ENCODE measurements at places on chromosomes 6 and 20.
A peak's percentile ranks its signal among the peaks of the same experiment; 100 is the strongest.

DNA sequence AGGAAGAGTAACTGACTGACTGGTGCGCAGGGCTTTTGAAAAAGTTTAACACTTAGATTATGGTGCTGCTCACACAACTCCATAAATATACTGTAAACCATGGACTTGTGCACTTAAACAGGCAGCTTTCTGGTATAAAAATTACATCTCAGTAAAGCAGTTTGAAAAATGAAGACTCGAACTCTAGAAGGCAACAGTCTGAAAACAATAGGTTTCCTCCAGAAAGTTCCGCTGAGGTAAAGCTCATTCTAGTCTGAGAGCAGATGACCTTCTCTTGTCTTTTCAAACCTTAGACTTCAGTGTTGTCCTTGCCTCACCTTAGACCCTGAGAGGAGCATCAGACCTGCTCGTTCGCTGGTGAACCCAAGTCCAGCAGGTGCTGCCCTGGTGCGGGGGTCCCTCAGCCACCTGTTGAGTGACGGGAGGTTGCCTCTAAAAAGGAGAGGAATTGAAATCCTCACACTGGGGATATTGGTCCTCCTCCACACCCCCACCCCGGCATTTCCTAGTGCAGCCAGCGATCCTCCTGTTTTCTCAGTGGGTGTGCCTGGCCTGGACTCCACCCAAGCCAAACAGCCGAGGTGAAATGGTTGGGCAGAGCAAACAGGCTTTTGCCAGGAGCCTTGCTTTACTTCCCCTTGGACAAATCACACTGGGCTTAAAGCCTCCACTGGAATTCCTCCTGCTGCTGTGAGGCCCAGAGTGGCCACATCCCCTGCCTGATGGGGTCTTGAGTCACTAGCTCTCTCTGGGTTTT lies 14.7 kb upstream of the PYGB start:
- DNase-seq, result no peak

GRCh38 chr6:43338243-43338642 lies 29.6 kb upstream of the CRIP3 start:
- no peak for DNase-seq

DNA sequence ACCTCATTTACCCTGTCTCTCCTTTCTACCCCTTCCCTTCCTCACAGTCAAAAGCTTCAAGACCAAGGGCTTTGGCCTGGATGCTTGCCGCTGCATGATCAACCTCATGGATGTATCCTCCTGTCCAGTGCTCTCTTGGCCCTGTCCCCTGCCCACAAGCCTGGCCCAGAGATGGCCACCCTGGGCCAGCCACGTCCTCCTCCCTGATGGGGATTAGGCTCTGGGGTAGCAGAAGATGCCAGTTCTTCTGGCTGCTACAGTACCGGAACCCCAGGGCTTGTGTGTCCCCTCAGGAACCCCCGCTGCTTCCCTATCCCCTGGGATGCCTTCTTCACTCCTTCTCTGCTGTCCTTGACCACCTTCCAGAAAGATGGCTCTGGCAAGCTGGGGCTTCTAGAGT lies 22.3 kb downstream of the CAPN11 start:
- no peak for DNase-seq

DNA sequence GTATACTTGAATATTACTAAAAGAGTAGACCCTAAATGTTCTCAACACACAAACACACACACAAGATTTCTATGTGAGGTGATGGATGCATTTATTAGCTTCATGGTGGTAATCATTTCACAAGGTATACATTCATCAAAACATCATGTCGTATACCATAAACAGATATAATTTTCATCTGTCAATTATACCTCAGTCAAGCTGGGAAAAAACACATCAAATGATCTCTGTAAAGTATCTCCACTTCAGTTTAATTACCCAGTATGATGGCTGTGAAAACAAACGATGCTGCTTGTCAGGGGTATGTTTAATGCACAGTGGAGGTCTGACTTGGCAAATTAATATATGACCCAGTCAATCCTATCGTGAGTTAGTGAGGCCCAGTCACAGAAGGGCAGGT lies 157.2 kb downstream of the MTFR2 start:
- DNase-seq, result no peak

- DNase-seq, result no peak
Measured at GRCh38 chr6:149393002-149393679, 6.9 kb upstream of the SUMO4 start.

DNA sequence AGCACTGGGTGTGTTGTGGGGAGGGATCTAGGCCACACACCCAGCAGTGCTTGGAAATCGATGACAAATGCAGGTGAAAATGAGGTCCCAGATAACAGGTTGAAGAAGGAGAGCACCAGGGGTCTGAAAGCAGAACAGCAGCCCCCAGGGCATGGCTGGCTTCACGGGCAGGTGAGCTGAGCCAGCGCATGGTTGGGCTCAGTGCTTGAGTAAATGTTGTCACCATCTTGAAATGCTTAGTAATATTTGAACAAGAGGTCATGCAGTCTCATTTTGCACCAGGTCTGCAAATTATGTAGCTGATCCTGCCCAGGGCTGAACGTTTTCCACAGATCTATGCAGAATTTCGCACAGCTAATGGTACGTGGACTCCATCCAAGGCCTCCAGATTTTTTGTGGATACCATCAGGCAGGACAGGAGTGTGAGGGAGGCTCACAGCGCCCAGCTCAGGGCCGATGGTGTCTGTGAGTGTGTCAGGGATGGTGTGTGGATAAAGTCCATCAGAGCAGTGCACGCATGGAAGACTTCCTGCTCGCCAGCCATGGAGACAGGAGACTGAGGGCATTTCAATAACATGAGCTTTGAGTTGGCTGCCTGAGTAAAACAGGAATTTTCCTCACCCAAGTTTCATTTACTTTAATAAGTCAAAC lies 53.1 kb upstream of the SNX9 start:
- DNase-seq, result no peak

DNA sequence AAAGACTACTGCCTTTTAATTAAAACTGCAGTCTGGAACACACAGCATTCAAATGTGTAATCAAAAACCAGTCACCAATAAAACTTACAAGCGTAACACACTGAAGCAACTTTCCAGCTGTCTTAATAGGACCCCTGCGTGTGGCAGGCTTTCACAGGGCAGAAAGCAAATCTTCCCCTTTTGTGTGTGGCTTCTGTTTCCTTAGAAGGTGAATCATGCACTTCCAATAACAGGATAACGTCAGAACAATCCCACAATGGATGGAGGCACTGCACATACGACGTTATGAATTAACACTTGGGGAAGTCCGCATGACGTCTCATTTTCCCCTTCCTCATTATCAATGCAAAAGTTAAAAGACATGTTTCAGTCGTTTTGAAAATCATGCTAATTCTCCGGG lies 44.8 kb downstream of the INSM1 start:
- DNase-seq, result no peak

DNA sequence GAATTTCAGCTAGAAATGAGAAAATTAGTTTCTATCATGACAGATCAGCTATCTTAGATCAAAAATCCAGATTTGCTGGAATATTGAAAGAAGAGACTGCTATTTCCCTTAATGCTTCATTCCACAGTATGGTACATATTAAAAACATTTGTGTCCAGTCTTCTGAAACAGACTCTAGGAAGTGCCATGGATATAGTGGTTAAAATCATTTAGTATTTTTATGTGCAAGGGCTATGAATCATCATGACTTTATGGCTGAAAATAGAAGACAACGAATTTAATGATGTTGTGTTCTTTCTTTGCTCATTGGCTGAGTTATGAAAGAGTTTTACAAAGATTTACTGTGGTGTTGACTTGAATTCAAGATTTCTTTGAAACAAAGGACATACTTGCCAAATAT lies 146.6 kb downstream of the ANKRD60 start:
- DNase-seq, result no peak

- DNase-seq, result no peak
Measured at GRCh38 chr6:46914279-46914810, 7.4 kb downstream of the ADGRF5 start.

- no peak for DNase-seq
Measured at GRCh38 chr6:90687775-90688380, 101.0 kb upstream of the MAP3K7 start.

DNA sequence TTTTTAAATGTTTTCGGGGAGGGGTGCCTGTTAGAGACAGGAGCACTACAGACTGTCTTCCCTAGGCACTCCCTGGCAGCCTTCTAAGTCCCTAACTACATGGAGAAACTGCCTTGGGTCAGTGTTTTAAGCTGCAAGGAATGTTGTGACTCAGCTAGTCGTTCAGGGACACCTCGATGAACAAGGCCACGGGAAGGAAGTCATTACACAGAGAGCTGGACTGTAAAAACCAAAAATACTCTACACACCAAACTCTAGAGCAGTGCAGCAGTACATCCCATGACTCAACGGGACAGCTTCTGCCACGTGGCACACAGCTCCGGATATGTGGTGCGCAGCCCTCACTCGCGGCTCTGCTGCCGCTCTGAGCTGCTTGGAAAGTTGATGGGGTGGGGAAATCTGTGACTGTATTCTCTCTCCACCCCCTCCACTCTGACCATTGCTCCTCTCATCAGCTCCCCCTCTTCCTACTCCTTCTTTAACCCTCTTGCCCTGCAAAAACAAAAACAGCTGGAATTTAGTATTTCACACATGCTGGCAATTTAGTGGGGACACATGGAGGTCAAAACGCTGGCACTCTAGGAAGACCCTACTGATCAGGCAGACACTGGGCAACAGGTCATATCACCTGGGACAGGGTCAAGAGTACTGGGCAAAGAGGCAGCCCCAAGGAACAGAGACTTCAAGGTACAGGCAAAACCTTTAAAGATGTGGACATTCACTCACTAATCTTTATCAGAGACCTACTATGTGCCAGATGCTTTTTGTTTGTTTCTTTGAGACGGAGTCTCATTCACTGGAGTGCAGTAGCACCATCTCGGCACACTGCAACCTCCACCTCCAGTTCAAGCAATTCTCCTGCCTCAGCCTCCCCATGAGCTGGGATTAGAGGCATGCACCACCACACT lies 10.9 kb upstream of the LPIN3 start:
- DNase-seq, result no peak

GRCh38 chr6:100379386-100379785 lies 85.3 kb downstream of the SIM1 start:
- DNase-seq, result no peak

DNA sequence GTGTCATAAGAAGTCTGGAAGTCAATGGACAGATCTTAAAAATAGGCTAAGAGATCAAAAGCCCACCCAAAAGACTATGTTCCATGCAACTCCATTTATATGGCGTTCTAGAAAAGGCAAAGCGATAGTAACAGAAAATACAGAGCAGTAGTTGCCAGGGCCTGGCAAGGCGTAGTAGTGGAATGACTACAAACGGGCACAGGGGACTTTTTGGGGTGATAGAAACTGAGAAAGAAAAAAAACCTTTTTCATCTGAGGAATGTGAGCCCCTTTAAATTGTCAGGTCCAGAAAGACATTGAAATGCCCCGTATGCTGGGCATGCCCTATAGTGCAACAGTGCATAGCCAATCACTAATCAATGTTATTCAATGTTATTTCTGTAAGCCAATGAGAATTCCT lies 47.2 kb upstream of the FAM50B start:
- DNase-seq, result no peak

GRCh38 chr20:14012671-14013070 lies 17.4 kb downstream of the MACROD2 start:
- no peak for DNase-seq

GRCh38 chr6:28947831-28948270 lies 24.1 kb upstream of the TRIM27 start:
- no peak for DNase-seq

DNA sequence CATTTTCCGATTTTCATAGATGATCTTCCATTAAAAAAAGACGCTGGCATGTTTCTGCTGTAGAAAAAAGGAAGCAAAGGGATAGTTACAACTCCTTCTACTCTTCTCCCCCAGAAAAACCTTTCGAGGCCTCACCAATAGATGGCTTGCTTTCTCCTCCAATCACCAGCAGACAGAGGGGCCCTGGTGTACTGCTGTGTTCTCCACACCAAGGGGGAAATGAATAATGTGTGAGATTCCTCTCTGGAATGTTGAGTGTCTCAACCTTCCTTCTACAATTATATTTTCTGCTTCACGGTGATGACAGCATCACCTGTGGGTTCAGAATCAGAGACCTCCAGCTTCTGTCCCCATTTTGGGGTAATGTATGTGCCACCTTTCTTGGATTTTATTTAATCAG lies 185.7 kb upstream of the FLRT3 start:
- no peak for DNase-seq

GRCh38 chr6:119152187-119152586 lies 73.7 kb upstream of the FAM184A start:
- DNase-seq, result no peak

GRCh38 chr6:17032988-17033634 lies 68.7 kb upstream of the STMND1 start:
- DNase-seq, result peak; percentile 72

DNA sequence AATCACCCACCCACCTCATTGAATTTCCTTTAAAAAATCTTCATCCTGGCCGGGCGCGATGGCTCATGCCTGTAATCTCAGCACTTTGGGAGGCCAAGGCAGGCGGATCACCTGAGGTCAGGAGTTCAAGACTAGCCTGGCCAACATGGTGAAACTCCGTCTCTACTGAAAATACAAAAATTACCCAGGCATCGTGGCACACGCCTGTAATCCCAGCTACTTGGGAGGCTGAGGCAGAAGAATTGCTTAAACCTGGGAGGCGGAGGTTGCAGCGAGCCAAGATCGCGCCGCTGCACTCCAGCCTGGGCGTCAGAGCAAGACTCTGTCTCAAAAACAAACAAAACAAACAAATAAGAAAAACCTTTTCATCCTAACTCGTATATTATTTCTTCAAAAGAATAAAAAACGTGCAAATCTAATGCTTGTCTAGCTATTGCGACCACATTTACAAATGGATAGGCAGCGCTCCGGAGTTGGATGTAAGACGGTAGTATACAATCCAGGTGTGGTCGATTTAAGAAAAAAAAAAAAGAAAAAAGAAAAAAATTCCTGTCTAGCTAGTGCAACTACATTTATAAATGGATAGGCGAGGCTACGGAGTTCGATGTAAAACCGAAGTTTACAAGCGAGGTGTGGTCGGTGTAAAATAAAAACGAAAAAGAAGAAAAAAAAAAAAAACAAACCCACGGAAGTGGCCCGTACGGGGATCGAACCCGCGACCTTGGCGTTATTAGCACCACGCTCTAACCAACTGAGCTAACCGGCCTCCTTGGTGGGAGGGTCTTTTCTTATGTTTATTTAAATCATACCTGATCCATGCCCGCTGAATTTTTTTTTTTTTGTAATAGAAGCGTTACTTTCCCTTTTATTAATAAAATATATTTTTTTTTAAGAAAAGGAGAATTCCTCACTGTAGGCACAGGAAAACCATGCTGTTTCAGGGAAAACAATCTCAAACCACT lies 70.7 kb upstream of the PRSS16 start:
- DNase-seq, result peak; percentile 79

Measured in mesothelial cell of epicardium (in vitro differentiated cells).